ENCODE measurements at places on chromosomes 2 and 18.

DNA sequence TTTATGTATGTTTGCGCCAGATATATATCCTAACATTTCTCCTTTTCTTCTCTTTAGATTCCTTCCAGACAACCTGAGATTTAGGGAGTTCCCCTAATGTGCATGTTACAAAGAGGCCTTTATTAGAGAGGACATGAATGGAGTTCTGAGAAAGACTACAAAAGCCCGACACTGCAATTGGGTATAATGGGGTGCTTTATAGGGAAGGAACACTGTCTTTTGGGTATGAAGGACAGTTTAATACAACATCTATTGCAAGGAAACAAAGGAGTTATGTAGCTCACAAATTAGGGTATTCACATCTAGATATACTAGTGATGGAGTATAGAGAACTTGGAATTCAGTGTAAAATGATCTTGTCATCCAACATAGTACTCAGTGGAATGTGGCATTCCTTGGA is 383.8 kb downstream of the FIGN start:
- no peak for DNase-seq

GRCh38 chr2:55133467-55134315 is 83.4 kb upstream of the RTN4 start:
- DNase-seq = no peak

DNA sequence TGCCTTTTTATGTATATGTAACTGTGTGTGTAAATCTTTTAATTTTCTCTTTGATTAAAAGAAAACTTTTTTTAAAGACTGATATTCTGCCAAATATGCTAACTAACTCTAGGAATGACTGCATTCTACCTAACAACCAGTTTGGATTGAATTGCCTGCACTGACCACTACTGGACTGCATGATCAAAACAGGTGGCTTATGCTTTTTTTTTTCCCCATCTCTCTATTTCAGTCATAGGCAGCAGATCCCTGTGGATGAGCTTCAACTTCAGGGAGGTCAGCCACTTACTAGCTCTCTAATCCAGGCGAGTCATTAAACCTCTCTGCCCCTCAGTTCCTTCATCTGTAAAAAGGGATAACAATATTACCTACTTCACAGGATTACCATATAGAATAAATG is 138.6 kb upstream of the SERTAD2 start:
- no peak for DNase-seq

GRCh38 chr2:232415736-232416520 is 9.3 kb downstream of the ALPG start:
- no peak for DNase-seq

- no peak for DNase-seq
These were observed 21.2 kb upstream of the ATOH8 start for GRCh38 chr2:85732467-85733120.

DNA sequence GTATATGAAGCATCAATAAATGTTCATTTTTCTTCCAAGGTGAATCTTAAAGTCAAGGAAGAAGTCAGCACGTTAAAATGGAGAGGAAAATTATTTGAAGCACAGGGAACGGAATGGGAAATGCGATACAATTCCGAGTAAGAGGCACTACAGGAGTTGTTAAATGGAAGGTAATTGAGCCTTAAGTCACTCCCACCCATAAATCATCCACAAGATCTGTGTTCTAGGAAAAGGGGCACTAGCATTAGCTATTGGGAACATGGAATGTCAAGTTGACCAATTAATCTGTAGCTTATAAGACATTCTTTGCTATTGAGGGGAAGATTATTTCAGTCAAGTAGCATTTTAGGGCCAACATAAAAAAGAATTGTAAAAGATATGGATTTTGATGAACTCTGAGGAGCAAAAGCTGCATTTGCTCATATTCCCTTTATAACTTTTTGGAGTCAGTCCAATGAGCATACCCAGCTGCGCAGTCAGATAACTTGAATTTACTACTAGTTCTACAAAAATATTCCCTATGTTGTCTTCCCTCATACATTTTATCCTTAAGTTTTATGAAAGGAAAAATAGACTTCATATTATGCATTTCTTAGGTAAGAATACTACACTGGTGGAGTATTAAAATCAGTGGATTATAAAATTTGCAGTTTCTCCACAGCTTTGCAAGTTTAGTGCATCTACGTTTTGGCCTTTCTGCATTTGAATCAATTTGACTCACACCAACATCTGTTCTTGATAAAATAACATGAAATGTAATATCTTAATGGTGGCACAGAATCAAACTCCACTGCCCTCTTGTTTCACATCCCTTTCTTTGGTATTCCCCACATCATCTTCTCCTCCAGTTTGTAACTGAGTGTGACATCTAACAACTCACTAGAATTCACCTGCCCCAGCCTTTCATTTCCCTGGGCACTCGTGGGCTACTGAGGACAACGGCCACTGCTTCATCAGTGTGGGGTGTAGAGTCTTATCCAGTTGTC is 95.6 kb downstream of the SP3 start:
- no peak for DNase-seq

GRCh38 chr2:178886006-178886405 is 78.8 kb upstream of the TTN start:
- DNase-seq = no peak

GRCh38 chr2:135490376-135490775 is 40.6 kb downstream of the ZRANB3 start:
- no peak for DNase-seq

DNA sequence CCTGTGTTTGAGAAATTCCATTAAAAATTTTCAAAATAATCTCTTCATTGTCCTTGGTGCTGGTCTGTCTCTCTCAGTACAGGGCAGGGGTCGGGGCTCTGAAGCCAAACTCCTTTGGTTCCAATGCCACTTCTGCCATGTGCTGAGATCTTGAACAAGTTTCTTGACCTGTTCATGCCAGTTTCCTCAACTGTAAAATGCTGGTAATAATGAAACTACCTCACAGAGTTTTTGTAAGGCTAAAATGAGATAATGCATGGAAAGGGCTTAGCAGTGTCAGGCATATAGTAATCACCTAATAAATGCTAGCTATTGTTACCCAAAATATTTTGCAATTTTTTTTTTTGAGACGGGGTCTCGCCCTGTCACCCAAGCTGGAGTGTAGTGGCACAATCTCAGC is 16.9 kb upstream of the MREG start:
- no peak for DNase-seq
